ENCODE measurements at places on chromosomes 11 and 22.

- no peak for DNase-seq
Observed at GRCh38 chr11:121425828-121426227, 26.3 kb upstream of the SORL1 start.

- DNase-seq: no peak
Observed at GRCh38 chr11:68983801-68984200, 3.0 kb upstream of the MRGPRD start.

- no peak for DNase-seq
Observed at GRCh38 chr11:92707173-92707619, 262.3 kb upstream of the MTNR1B start.

GRCh38 chr11:19512618-19513017, 200.0 kb upstream of the NAV2 start:
- DNase-seq: no peak

GRCh38 chr22:16854631-16855030, 29.4 kb upstream of the XKR3 start:
- DNase-seq: no peak

GRCh38 chr11:119572481-119573424, 149.8 kb upstream of the THY1 start:
- no peak for DNase-seq
